Pons (tissue), 1 donor: ENCODE measurements at places on chromosomes 7 and 10.

DNA sequence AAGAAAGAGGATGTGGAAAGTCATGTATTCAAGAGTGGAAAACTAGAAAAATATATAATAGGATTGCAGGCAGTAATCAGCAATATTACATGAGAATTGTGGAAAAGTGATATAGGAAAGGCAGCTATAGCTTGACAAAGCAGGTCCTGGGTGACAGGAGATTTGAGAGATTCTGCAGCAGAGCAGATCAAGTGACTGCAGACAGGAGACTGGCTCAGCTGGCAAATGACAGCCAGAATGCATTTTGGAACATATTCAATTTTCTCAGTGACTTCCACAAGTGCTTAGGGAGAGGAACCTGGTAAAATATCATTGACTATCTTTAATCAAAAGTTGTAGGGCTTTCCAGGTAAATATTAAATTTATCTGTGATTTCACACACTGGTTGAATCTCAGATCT lies 260.5 kb upstream of the CACNA2D1 start:
- DNase-seq = no peak

GRCh38 chr7:150983893-150984368 lies 5.8 kb upstream of the KCNH2 start:
- no peak for DNase-seq

- DNase-seq = no peak
Measured at GRCh38 chr7:105376908-105377533, 11.7 kb downstream of the SRPK2 start.

DNA sequence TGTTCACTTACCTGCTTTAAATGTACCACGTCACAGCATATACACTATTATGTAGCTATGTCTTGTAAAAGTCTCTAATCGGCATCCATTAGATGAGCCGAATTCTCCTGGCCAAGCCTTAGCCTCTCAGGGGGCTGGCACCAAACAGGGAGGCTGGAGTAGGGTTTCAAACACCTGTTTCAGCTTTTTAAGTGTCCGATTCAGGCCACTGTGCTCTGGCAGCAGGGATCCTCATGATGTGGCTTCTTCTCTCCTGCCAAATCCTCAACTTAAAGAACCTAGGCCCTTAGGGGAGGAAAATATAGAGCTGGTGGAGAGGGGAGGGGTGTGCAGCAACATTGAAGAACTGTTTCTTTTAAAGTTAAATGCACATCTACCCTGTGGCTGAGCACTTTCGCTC lies 68.5 kb upstream of the NFKB2 start:
- no peak for DNase-seq

DNA sequence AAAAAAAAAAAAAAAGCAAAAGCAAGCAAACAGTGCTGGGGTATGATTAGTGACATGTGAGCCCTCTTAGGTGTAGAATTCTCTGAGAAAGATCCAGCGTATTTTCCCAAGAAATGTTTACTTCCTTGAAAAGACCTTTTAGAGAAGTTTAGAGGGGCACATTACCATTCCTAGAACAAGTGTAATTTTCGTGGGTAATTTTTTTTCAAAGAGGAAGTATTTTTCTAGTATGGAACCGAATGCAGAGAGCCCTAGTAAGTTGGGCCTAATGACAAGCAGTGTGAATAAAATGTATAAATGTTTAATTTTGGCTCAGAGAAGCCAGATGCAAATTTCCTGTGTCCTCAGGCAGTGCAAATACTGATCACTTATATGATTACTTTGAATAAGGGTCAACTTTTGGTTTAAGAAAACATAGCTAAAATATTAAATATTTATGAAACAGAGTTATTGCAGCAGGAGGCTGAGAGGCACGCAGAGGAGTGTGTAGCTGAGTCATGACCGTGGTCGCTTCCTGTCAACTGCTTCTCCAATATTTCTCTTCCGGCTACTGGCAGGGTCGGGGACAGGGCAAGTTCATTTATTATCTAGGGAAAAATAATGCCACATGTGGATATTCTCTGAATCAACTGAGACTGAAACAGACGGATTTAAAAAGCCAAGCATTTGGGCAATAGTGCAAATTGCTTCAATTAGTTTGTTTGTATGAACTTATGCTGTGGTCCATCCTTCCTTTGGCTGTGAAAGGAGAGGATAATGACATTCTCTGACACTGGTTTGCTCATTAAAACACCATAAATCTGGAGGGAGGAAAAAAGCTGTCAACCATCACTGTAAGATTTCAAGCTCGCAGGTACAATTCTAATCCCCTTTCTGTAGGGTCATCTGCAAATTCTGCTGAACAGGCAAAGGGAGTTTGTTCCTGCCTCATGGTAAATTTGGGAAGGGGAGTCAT lies 495.2 kb downstream of the GLRX3 start:
- no peak for DNase-seq

GRCh38 chr7:136533732-136534131 lies 334.7 kb upstream of the CHRM2 start:
- no peak for DNase-seq

GRCh38 chr10:125048094-125048864 lies 106.4 kb downstream of the ZRANB1 start:
- DNase-seq = peak; percentile 86

- no peak for DNase-seq
Measured at GRCh38 chr7:138666385-138666784, 34.8 kb downstream of the SVOPL start.

GRCh38 chr10:78594559-78595268 lies 474.1 kb upstream of the ZMIZ1 start:
- no peak for DNase-seq

GRCh38 chr7:140316165-140316661 lies 82.1 kb downstream of the SLC37A3 start:
- DNase-seq = peak; percentile 91

DNA sequence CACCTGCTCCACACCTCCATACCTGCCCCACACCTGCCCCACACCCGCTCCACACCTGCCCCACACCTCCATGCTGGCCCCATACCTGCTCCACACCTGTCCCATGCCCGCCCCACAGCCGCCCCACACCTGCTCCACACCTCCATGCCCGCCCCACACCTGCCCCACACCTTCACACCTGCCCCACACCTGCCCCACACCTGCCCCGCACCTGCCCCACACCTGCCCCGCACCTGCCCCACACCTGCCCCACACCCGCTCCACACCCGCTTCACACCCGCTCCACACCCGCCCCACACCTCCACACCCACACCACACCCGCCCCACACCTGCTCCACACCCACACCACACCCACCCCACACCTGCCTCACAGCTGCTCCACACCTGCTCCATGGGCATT lies 53.0 kb downstream of the PARP12 start:
- DNase-seq = no peak

GRCh38 chr10:70324951-70325781 lies 41.4 kb upstream of the NPFFR1 start:
- DNase-seq = no peak

- no peak for DNase-seq
Measured at GRCh38 chr7:22859641-22860290, 37.1 kb upstream of the TOMM7 start.

GRCh38 chr7:78777829-78778228 lies 675.6 kb downstream of the MAGI2 start:
- DNase-seq = no peak

- no peak for DNase-seq
Measured at GRCh38 chr7:123710683-123711082, 38.1 kb downstream of the WASL start.

DNA sequence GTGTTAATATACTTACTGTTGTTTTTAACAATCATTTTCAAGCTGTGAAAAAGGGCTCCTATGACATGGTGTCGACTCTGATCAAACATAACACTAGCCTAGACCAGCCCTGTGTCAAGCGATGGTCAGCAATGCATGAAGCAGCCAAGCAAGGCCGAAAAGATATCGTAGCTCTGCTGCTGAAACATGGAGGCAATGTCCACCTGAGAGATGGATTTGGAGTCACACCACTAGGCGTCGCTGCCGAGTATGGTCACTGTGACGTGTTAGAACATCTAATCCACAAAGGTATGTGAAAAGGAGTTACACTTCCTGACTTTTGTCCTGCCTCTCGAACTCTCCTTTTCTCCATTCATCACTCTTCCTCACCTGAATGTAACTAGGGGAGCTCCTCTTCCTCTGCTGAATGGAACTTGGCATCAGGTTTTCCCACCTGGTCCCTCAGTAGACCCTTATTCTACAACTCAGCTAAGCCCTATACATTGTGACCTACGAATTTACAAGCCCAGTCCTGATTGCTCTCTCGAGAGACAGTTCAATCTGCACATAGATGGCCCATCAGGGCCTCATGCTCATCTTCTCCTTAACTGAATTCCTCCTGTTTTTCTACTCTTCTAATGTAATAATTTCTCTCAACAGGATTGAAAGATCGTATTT lies 23.0 kb downstream of the ASB15 start:
- DNase-seq = no peak
